ENCODE measurements at places on chromosomes 5 and 9.

DNA sequence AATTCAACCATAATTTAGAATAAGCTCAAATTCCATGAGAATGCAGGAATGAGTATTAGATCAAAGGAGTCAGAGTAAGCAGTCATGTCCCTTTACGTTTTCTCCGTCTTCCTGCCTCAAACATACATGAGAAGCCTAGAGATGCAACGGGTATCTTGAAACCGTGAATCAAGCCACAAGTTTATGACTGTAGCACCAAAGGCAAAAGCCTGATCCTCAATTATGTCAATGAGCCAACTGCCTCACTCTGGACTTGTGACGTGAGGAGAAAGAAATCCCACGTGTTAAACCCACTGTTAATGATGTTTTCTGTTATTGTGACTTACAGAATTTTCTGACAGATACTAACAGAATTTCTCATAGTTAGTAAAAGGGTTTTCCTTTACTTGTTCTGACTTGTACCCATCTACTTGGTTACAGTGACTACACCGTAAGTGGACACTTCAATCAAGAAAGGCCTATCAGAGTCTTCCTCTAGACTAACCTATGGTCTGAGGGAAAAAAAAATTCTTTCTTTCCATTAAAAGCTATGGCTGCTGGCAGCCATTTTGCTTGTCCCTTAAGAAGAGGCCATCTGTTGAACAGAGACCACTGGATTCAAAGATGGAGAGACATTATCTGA lies 35.3 kb upstream of the HK3 start:
- no peak for DNase-seq

GRCh38 chr9:136762915-136763648 lies 1.2 kb downstream of the LCN15 start:
- DNase-seq: peak; percentile 77

GRCh38 chr9:70563431-70564204 lies 149.2 kb upstream of the KLF9 start:
- DNase-seq: peak; percentile 67

DNA sequence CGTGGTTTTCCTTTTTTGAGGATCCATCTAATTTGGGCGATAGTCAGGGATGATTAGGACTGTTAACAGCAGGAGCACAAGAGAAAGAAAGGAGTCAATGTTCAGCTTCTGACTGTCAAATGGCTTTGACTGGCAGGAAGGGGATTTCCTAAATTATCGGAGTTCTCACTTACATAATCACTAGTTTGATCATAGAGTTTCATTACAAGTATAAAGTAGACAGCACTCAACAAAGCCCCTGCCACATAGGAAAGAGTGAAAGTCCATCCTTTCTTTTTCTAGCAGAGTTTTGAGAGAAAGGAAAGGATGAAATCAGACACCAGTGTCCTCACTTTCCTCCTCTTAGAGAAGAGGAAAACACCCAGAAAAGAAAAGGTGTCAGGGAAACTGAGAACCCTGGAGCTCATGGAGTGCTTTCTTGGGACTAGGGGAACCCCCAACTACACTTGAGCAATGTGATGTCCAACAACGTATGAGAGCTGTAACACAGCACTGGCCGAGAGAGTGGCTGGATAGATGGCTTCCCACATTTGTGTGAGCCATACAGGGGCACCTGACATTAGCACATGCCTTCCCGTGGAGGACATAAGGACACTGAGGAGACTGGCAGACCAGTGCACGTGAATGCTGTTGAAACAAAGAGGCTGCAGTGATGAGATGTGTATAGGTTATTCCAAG lies 26.0 kb upstream of the LPAR1 start:
- no peak for DNase-seq

- DNase-seq: no peak
Measured at GRCh38 chr5:149015126-149015525, 47.7 kb downstream of the SH3TC2 start.

- DNase-seq: no peak
Measured at GRCh38 chr9:38038307-38039089, 30.5 kb downstream of the SHB start.

GRCh38 chr9:135761845-135762168 lies 59.8 kb downstream of the KCNT1 start:
- no peak for DNase-seq

DNA sequence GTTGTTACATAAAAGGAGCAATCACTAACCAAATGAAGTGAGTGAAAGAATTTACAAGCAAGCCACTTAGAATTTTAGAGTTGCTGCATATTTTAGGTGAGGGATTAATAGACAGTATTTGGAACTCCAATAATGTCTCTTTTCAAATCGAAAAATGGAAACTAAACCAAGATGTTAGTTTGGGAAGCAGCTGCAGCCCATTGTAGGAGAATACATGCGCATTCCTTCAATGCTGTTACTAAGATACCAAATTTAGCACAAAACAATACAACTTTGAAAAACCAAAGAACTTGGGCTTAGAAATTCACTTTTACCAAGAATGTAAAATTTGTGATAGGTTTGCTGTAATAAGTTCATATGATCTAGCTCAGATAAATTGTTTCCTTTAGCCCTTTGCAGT lies 411.8 kb upstream of the CDH6 start:
- DNase-seq: no peak

DNA sequence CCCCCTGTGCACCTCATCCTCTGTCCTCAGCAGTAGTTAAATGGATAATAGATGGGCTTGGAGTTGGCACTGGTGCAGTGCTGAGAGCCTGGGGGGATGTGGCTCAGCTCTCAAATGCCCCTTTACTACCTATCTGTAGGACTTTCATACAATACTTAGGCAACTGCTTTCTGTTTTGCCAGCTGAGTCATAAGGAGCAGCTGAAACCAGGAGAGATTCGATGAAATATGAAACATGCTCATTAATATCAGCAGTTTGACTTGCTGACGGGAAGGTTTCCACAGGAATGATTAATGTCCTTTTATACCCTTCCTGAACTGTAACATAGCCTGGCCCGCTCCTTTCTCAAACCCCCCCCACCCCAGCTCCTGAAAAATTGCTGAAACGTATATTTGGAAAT lies 142.6 kb downstream of the SAXO1 start:
- DNase-seq: no peak

- peak; percentile 77 for DNase-seq
Measured at GRCh38 chr5:168987543-168988300, 313.2 kb downstream of the SLIT3 start.

DNA sequence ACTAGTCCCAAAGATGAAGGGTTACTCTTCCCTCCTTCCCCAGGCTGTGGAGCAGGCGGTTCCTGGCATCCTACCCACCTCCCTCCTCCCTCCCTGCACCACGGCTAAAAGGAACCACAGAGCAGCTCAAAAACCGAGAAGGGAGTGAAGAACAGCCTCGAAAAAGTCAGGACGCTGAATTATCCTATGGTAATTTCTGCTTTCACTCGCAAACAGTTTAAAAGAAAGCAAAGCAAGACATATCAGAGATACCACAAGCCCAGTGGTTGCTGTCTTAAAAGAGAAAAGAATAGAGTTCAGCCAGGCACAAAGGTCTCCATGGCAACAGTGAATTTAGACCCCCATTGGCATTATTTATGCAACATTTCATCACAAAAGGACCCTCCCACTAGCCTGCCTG lies 315.4 kb downstream of the CTNND2 start:
- no peak for DNase-seq

- DNase-seq: peak; percentile 38
Measured at GRCh38 chr9:98365227-98365669, 109.8 kb upstream of the TBC1D2 start.

GRCh38 chr9:13360188-13360587 lies 80.7 kb upstream of the MPDZ start:
- DNase-seq: no peak

DNA sequence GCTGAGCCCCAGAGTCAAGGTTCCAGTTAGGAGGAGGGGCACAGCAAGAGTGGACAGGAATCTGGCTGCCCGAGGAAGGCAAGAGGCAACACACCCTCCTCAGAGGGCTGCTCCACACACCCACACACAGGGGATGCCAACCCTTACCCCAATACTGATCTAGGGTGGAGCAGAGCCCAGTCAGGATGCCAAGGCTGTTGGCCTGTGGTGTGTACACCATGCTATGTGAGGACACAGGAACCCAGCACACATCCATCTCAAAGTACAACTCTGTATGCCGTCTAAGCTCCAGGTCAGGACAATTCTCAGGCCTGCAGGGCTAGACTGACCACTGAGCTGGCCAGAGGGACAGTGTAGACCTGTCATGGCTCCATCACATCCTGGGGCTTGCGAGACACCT lies 2.6 kb downstream of the SEPTIN8 start:
- DNase-seq: no peak

DNA sequence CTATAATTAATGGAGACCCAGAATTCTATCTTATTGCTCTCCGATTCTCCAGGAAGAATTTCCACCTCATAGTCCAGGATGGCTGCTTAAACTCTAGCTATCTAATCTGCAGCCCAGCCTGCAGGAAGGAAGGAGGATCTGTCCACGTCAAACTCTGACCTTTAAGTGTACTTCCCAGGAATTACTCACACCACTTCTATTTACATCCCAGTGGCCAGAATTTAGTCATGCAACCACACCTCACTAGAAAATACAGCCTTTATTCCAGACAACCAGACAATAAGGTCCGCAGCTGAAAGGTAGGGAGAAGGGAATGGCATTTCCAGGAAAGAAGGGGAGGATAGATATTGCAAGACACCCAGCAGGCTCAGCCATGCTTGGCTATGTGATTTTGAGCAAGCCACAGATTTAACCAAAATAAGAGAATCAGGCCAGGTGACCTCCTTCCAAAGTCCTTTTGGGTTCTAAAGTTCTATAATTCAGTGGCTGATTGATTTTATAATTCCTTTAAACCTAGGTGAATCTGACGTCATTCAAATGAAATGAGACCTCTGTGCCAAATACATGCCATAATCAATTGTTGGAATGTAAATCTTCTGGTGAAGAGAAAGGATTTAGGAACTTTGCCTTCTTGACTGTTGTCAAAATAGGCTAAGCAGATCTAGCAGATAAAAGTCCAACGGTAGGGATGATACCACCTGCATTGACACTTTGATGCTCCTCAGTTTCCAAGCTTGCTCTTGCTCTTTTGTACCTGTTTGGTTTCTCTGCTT lies 3.7 kb upstream of the DENND1A start:
- DNase-seq: no peak

- peak; percentile 79 for DNase-seq
Measured at GRCh38 chr9:32571969-32572899, 725 bp downstream of the NDUFB6 start.

GRCh38 chr9:113219969-113220368 lies 1.1 kb downstream of the FKBP15 start:
- peak; percentile 10 for DNase-seq

DNA sequence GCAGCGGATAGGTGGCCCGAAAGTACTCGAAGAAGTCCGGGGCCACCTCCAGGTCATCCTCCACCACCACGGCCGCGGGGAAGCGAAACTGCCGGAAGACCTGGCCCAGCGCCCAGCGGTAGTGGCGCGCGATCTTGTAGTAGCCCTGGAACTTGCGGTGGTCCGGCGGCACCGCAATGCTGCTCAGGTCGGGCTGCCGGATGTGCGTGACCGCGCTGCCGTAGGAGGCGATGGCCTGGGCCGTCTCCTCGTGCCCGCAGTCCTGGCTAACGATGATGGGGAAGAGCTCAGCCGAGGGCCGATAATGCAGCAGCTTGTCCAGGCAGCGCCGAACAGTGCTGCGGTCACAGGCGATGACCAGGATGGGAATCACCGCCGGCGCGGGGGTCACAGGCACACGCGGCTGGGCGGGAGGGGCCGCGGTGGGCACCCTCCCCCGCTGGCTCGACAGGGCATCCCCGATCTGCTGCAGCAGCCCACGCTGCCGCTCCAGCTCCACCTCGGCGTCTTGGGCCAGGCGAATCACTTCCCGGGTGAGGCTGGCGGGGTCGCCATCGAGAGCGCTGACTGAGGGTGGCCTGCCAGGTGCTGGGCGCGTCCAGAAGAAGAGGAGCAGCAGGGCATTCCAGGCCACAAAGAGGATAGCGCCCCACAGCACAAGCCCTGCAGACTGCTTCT lies 10.2 kb downstream of the MGAT1 start:
- no peak for DNase-seq

GRCh38 chr9:20760246-20760891 lies 76.3 kb downstream of the FOCAD start:
- no peak for DNase-seq

GRCh38 chr5:128213340-128213739 lies 129.8 kb downstream of the SLC12A2 start:
- DNase-seq: peak; percentile 48

DNA sequence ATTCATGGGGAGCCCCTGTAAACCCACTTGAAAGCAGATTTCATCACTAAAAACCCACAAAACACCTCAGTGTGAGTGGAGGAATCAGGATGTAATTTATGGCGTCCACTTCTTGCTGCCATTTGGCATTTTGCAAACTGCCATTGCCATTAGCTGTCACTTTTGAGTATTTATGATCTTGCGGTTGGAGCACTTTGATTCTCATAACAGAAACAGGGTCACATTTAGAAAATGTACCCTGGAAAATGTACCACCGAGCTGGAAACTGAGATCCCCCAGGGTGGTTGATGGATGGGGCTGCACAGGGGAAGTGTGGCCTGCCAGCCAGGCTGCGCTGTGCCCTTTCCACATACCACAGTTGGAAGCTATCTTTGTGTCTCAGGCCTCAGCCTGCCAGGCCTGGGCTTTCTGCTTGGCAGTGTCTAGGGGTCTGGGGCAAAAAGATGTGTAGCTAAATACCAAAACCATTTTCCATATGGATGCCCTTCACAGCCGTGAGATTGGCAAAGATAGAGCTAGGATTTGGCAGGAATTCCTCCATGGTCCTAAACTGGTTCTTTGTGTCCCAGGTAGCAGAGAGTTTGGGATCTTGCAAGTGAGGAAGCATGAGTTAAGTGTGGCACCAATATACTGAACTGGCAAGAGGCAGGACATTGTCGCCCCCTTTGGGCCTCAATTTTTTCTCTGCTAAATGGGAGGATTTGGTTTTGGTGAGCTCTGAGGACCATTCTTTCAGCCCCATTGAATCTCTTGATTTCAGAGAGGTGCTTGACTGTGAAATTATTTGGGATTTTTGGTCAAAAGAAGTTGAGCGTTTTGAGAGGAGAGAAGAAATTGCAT lies 46.2 kb downstream of the GALNT10 start:
- peak; percentile 15 for DNase-seq

DNA sequence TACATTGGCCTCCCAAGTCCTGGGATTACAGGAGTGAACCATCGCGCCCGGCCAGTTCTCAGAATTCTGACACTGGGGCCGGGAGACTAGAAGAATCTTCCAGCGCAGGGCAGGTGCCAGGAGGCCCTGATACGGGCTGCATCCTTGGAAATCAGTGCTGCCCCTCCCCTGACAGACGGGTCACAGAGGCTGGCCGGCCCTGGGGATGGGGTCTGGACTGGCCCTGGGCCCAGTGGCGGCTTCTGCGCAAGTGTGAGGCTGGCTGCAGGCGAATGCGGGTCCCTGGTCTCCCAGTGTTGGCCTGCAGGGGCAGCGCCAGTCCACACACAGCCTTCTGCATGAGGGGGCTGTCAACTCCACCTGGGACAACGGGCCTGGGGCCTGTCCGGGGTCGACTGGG lies 831 bp upstream of the TBC1D9B start:
- no peak for DNase-seq

GRCh38 chr5:16615741-16616535 lies 859 bp downstream of the RETREG1 start:
- peak; percentile 8 for DNase-seq

DNA sequence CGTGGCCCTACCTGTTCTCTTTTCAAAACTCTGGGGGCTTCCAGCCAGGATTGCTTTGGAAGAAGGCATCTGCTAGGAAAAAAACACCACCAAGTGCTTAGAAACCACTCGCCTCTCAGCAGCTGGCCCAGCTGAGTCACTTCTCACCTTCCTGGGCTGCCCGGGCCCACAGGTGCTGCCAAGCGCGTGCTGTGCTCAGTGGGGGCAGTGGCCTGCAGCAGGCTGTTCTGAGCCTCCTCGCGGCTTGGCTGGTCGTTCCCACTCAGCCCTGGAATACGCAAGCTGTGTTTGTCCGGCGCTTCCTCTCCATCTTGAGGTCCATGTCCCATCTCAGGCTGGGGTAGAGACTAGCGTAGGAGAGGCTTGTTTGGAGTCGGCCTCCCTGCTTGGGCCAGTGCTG lies 102.5 kb upstream of the FCN2 start:
- DNase-seq: no peak

Data from stimulated activated CD4-positive, alpha-beta T cell treated with anti-CD3 and anti-CD28 coated beads, Interleukin-15, amount 100 ng/mL, for 24 hours (primary cell).